ENCODE measurements at places on chromosomes 16 and 17.

DNA sequence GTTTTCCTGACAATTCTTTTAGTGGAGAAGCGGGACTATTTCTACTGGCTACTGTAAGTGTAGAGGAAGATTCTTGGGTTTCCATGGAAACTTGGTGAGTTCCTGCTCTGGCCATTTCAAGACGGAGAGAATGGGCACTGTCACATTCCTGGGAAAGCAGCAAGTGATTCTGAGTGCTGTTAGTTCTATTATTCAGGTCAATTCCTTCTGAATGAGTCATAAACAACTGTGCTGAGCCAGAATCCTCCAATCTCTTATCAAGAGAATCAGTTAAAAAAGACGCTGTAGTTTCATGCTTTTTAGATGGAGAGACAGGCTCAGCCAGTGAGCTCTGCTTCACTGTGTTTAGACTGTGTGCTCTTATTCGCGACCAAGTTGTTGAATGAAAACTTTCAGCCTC lies 19.6 kb downstream of the AKAP10 start:
- DNase-seq = no peak

- no peak for DNase-seq
Observed at GRCh38 chr17:69637446-69638156, 223.1 kb downstream of the MAP2K6 start.

GRCh38 chr17:29640413-29640812 lies 17.7 kb upstream of the CORO6 start:
- no peak for DNase-seq

GRCh38 chr17:61408151-61409041 lies 8.8 kb downstream of the TBX2 start:
- no peak for DNase-seq

DNA sequence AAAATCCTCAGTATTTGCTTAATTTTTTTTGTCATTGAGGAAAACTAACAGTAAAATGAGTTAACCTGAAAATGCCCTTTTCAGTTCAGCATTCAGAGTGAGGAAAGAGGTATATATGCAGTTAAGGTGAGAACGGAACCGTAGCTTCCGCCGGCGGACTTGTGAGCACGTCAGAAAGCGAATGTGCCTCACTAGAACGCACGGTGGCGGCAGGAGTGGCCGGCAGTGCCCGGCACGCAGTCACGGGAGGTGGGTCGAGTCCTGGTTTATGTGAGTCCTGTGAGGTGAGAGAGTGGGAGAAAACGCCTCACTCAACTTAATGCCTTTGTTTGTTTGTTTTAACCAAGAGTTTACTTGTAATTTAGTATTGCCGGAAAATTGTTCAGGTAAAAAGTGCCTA lies 6.1 kb downstream of the SEC14L1 start:
- DNase-seq = no peak

DNA sequence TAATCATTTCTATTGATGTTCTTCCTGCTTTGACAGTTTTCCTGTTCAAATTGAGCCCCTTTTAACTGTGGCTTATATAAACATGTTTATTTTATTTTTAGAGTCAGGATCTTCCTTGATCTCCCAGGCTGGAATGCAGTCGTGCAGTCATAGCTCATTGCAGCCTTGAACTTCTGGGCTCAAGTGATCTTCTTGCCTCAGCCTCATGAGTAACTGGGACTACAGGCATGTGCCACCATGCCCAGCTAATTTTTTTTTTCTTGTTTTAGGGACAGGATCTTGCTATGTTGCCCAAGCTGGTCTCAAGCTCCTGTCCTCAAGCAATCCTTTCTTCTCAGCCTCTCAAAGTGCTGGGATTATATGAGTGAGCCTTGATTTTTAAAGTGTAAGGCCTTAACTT lies 14.7 kb downstream of the PHKB start:
- no peak for DNase-seq

GRCh38 chr16:70630960-70631745 lies 15.2 kb upstream of the IL34 start:
- no peak for DNase-seq

GRCh38 chr17:21039839-21040575 lies 2.8 kb downstream of the USP22 start:
- peak; percentile 78 for DNase-seq

DNA sequence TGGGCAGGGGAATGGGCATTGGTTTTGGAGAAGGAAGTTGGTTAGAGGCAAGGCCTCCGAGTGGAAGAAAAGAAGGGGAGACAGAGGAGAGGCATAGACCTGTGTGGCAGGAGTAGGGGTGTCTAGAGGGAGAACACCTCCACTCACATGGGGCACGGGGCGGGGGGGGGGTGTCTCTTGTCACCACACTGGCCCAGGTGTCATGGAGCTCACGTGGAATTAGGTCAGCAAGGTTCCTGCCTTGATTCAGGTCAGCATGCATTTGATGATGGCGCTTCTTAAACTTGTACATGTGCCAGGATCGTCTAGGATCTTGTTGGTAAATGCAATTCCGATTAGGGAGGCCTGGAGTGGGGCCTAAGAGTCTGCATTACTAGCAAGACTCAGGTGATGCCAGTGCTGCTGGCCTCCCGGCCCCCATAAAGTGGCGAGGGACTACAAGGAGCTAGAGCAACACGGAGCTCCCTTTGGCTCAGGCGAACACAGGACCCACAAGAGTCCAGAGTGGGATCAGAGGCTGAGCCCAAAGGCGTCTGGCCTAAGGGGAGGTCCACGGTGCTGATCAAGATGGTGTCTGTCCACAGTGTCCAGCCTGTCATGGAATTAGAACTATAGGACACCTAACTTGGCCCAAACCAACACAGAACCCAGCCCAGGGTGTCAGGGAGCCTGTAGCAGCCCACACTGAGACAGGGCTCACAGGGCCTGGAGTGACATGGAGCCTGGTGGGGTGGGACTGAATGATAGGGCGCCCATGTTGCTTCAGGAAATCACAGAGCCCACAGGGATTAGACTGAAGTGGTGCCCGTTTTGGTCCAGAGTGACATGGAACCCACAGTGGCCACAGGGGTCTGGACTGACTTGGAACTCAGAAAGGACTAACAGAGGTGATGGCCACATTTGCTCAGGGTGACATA lies 16.7 kb downstream of the EPOP start:
- no peak for DNase-seq

GRCh38 chr17:78325076-78325687 lies 34.7 kb downstream of the SOCS3 start:
- no peak for DNase-seq

GRCh38 chr17:67649891-67650290 lies 67.8 kb upstream of the NOL11 start:
- DNase-seq = no peak

DNA sequence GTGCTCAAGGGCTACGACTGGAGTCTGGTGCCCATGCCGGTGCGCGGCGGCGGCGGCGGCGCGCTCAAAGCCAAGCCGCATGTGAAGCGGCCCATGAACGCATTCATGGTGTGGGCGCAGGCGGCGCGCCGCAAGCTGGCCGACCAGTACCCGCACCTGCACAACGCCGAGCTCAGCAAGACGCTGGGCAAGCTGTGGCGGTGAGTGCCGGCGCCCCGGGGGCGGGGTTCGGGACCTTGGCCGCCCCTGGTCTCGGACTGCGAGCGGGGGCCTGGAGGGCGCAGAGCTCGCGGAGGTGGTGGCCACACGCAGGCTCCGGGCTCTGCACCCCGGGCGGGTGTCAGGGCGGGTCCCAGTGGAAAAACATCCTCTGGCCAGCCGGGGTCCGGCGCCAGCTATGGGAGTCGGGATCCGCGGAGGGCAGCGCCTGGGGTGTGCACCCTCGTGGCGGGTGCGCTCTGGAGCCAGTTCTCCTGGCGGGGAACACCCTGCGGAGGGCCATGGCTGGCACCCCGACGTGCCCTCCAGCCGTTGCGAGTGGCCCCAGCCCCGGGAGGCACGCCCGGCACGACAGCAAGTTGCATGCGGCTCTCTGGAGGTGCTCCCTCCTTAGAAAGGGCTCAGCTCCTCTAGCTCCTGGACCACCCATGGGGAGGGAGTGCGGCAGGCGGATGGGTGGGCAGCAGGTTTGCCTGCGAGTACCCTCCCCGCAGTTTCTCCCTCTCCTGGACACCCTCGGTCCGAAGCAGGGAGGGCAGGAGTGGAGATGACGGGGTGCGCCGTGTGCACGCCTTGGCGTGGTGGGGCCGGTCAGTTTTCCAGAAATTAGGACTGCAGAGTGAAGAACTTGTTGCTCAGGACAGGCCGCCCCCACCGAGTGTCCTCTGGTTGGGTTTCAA lies 824 bp downstream of the SOX8 start:
- DNase-seq = peak; percentile 29

DNA sequence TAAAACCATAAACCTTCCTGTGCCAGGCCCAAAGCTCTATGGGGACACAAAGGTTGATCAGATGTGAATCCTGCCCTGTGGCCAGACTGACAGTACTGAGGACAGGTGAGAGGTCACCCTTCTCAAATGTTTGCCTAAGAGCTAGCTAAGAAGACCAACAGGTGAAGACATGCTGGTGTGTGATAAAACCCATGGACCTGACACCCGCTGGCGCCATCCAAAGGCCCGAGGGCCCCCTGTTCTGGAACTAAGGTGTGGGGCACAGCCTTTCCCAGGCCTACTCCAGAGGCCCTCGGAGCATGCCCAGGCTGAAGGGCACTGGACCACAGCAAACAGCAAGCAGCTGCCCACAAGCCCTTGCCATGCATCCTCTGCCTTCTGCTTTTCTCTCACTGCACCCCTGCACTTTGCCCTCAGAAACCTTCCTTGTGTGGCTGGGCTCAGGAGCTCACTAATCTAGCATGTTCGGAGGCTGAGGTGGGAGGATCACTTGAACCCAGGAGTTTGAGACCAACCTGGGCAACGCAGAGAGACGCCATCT lies 5.2 kb upstream of the CDK3 start:
- DNase-seq = no peak

- peak; percentile 40 for DNase-seq
Observed at GRCh38 chr17:19290066-19290705, 53.0 kb downstream of the EPN2 start.

DNA sequence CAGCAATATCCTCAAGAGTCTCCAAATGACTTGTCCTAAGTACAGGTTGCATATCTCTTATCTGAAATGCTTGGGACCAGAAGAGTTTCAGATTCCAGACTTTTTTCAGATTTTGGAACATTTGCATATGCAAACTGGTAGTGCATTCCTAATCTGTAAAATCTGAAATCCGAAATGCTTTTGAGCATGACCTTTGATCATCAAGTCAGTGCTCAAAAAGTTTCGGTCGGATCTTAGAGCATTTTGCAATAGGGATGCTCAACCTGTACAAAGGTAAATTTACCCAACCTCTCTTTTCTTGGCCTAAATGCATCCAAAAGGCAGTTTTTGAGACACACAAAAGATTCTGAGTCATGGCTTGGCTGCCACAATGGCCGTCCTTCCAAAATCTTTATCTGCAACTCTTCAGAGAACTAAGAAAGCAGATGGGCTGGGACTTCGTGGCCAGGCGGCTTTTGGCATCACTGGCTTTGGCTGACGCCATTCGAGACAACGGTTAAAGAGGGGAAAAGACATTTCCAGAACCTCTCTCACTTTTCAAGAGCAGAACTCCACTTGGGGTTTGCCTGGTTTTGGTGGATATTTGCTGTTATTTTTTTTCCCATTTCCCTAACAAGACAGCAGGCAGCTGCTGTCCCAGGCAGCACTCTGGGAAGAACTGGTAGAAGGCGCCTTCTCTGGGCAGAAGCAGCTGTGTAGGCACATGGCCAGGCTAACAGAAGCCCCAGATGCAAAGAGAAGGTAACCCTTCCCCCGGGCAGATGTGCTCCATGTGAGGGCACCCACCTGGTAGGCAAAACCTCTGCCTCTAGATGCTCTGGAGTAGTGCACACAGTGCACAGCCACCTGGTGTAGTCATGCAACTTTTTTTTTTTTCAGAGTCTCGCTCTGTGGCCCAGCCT lies 8.9 kb downstream of the CPPED1 start:
- DNase-seq = no peak

- DNase-seq = no peak
Observed at GRCh38 chr17:75511610-75512575, 3.4 kb downstream of the CASKIN2 start.

- DNase-seq = no peak
Observed at GRCh38 chr17:17779015-17779611, 57.7 kb downstream of the SREBF1 start.

- no peak for DNase-seq
Observed at GRCh38 chr17:29283496-29283895, 10.5 kb downstream of the NUFIP2 start.

Measured in NCI-H524 (cell line).